ENCODE measurements at places on chromosomes 4 and X.
A peak's percentile ranks its signal among the peaks of the same experiment; 100 is the strongest.

GRCh38 chr4:41977709-41978108, 3.8 kb upstream of the DCAF4L1 start:
- DNase-seq = no peak

- no peak for DNase-seq
Measured at GRCh38 chrX:153670748-153671588, 2.6 kb downstream of the PNCK start.

DNA sequence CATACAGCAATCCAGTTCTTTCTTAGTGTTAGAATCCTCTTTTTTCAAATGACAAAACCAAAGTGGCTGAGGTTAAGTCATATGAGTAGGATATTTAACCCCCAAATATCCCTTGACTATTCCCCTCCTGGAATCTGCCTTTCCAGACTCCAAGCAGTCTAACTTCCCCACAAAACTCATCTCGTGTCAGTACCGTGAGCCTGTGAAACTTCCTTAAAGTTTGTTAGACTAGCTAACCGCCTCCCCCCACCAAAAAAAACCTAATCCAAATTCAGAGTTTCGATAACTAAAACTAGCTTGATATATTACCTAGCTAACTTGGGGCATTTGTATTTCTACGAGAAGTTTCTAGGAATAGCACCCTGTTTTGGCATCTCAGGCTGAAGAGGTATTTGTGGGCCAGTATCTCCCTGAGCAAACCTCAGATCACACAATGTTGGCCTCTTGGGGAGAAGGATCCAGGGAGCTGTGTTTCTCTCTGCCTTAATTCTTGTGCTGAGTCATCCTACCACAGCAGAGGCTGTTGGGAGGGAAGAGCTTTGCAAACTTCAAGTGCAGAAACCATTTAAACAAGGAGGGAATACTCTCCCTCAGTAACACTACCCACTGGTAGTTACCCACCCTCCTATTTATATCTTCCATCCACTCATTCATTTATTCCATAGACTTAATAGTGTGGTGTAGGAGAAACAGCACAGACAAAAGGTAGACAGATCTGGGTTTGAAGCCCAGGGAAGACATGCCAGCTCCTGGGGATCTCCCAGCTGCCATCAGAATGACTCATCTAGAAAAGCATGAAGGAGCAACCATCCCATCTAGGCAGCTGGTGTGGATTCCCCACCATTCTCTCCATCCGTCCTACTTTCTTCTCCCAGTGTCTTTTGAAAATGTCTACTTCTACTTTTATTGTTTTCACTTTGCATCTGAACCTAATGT, 39.3 kb upstream of the TXK start:
- no peak for DNase-seq

GRCh38 chrX:108019382-108019875, 25.4 kb upstream of the VSIG1 start:
- DNase-seq = no peak

DNA sequence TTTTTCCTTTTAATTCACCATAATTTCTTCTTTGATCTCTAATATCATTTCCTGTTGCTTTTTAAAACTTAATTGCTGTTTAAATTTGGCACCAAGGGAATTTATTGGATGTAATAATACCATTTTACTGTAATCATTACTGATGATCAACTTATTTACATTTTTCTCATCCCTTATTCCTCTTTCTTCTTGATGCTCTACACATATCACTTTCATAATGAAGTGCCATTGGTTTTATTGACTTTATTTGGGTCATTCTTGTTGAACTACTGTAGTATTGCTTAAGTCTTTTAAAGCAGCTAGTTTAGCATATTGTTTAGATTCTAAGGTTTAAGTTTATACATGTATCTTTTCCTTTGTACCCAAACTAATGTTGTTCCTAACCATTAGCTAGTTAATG, 130.7 kb downstream of the SLC4A4 start:
- DNase-seq = no peak

DNA sequence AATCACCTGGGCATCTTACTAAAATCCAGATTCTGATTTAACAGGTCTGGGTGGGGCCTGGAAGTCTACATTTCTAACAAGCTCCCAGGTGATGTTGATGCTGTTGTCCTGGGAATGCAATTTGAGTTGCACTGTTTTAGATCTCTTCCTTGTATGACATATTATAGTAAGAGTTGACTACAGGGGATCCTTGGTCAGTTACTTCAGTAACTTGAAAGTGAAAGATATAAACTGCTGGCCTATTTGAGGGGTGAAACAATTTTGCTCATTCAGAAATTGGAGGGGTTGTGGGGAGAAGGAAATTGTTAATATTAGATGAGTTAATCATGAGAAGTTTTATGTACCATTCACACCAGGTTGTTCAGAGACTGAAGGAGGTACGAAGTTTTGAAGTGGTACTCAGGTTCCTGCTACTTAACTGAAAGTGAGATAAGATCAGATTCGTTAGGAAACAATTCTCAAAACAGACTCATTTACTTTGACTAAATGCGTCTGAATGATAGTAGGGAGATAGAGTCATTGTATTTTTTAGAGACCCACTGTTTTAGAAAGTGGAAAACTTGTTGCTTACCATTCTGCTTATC, 12.5 kb downstream of the SH2D1A start:
- no peak for DNase-seq

GRCh38 chrX:114650351-114650750, 66.5 kb downstream of the HTR2C start:
- no peak for DNase-seq

GRCh38 chr4:78477276-78477675, 74.3 kb upstream of the ANXA3 start:
- no peak for DNase-seq

GRCh38 chr4:14338585-14339265, 663.6 kb upstream of the CPEB2 start:
- DNase-seq = no peak

DNA sequence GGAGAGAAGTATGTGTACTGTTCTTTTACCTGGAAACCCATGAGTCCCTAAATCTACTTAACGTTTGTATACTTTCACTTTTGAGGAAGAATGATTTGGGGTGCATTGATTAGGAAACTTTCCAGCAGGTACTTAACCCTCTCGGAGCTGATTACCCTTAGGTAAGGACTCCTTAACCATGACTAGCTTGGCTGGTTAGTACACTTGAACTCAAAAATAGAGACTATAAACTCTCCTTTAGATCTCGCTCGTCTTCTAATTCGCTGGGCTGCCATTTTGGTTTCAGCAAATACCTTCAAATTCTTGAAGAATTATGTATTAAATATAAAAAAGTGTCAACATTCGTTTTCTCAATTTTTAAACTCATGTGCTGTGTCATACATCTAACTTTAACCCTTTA, 2.0 kb downstream of the USP9X start:
- DNase-seq = no peak

- DNase-seq = no peak
Measured at GRCh38 chrX:142978130-142978684, 47.5 kb upstream of the SPANXN4 start.

DNA sequence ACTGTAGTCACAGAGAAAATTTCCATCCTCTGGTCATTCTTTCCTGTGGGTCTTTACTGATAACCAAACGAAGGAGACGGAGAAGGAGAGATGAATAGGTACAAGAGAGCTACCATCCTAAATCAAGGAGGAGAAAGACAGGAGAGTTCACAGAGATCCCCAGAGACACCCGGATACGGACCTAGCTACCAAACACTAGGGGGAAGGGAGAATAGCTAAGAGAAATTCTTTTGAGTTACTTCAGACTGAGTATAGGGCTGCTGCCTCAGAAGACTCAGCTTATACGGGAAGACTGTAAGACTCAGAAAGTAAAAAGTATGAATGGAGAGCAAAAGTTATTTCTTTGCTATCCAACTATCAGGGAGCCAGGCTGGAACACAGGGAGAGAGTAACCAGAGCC, 572.1 kb downstream of the C4orf33 start:
- DNase-seq = no peak

DNA sequence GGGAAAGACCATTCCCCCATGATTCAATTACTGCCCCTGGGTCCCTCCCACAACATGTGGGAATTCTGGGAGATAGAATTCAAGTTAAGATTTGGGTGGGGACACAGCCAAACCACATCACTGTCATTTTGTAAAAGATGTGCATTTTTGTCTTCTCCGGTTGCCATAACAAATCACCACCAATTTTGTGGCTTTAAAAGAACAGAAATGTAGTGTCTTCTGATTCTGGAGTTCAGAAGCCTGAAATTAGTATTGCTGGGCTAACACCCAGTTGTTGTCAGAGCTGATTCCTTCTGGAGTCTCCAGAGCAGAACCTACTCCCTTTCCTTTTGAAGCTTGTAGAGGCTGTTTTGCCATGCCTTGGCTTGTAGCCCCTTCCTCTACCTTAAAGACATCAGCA, 54.1 kb upstream of the DHRSX start:
- no peak for DNase-seq

DNA sequence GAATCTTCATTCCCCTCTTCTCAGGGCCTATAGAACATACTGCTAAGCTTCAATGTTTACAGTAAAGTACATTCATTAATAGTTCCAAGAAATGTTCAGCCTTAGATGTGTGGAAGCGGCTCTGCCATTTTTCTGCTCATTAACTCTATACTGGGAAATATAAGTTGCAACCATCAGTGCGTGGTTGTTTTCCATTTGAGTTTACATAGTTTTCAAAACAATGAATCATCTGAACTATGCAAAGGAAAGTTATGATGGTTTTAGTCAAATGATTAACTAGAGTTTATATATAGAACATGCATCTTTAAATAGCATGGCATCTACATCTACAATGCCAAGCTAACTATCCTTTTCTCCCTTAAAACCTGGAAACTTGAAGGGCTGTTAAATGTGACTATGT, 29.6 kb downstream of the LEF1 start:
- no peak for DNase-seq

DNA sequence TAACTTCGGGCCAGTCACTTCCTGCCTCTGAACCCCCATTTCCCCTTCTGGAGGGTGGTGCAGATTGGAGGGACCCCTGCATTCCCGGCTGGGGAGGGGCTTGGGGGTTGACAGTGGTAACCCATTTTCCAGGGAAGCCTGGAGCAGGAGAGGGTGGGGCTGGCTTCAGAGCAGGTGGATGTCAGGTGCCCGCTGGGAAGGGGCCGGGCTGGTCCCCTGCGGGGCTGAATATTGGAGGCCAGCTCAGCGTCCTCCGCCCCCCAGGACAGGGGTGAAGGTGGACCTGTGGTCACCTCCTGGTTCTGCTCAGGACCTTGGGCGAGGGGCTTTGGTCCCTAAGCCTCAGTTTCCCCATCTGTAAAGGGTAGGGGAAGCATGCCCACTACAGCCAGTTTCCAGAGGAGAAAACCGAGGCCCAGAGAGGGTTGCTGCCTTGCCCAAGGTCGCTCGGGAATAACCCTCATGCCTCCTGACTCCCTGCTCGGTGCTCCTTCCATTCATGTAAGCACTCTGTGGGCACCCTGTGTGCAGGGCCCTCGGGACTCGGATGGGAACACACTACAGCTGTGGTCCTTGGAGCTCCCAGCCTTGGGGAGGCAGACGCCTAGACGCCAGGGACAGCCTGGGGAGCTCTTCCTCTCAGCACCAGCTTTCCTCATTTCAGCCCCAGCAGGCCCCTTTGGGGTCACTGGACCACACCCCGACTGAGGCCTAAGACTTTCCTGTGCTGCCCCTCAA, 683 bp downstream of the MAN2B2 start:
- DNase-seq = no peak

DNA sequence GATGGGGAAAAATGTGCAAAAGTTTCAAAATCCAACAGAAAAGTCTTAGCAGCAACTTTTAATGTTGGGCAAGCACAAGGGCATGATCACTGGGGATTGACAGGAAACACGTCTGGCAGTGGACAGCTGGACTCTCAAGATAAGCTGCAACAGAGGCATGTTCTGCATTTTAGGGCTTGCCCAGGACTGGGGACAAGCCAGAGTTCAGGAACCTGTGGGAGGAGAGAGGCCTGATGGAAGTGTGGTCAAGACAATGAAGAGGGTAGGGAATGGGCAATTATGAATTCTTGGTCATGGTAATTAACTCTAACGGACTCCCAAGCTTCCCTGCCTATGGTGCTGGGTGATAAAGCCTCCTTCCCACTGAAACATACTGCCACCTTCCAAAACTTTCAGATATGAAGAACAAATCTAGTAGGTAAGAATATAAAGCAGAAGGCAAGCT, 48.4 kb downstream of the ANXA3 start:
- DNase-seq = no peak

DNA sequence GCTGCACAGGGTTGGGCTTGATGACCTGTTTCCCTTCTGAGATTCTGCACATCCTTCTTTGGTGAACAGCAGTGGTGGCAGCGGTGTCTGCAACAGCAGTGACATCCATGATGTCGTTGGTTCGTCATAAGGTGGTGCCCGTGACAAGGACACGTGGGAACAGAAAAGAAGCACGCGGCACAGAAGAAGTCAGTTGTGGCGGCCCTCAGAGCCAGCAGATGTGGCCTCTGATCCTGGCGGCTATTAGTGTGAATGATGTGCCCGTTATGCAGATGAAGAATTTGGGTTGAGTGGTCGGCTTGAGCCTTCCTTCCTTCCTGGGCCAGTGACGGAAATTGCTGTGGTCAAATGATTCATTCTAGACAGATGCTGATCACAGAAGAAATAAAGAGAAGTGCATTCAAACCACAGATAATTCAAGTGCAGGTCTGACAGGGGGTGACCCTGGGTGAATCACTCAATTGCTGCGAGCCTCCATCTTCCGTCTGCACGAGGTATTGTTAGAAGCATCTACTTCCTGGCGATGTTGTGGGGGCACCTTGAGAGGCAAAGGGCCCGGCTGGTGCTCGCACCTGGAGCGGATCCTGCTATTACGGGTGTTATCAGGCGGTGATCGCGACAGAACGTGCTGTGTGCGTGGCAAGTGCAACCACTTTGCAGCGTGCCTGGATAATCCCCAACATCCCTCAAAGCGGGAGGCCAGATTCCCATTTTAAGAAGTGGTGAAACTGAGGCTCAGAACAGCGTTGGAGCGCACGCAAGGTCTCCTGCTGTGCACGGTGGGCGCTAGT, 215.2 kb upstream of the PSAPL1 start:
- peak; percentile 20 for DNase-seq

DNA sequence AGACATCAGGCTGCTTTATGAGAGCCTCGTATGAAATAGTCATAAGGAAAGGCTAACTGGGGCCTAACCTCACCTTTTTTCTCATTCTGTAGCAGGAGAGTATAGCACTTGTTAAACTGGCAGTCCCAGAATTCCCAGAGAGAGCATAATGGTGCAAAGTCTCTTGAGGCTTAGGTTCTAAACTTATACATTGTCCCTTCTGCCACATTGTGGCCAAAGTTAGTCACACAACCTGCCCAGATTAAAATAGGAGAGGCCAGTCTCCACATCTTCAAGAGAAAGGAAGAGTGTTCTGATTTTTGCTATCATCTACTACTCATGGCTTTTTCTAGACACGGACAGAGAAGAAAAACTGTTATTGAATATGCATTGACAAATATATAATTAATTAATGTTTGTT, 1588.9 kb upstream of the PCDH7 start:
- DNase-seq = no peak

- DNase-seq = peak; percentile 52
Measured at GRCh38 chr4:10157478-10158332, 41.1 kb upstream of the WDR1 start.

Data from left hindlimb (tissue), 1 donor.